ENCODE measurements at places on chromosomes 1 and 21.

DNA sequence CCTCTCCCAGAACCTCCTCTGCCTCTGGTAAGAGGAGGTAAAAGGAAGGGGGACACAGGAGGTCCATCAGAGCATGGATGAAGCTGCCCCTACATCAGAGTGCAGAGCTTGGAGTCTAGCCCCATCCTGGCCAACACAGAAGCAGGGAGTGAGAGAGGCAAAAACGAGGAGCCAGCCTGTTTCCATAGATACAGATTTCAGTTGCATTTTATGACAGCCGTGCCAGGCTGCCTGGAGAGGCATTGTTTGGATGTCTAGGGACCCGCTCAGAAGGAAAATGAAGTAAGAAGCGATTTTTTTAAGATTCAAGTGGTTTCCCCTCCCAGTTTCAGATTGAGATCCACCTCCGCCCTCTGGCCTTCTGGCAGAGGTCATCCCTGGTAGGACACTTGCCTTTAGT lies 11.5 kb upstream of the GJA8 start:
- no peak for DNase-seq

DNA sequence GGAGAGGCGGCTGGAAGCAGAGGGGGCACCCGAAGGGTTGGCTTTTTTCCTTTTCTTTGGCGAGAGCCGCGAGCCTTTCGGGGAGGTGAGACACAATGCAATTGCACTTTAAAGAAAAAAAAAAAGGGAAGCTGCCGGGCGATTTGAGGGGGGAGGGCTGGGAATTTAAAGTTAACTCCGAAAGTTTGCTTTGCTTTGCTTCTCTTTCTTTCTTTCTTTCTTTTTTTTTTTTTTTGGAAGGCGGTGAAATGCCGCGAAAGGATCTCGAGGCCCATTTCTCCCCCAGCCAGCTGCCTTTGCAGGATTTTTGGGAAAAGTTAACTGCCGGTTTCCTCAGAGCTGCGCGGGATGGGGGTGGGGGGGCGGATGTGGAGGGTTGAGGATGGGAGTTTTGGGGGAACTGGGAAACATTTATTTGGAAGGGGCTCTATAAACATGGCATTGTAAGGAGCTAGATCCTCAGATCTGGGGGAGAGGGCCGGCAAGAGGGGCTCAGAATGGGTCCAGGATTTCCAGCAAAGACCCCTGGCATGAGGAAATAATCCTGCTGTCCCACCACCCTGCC lies 997 bp downstream of the ZNF362 start:
- no peak for DNase-seq

- DNase-seq = no peak
Observed at GRCh38 chr1:179177182-179177581, 52.3 kb downstream of the ABL2 start.

- DNase-seq = no peak
Observed at GRCh38 chr1:97364086-97364485, 556.7 kb downstream of the DPYD start.

DNA sequence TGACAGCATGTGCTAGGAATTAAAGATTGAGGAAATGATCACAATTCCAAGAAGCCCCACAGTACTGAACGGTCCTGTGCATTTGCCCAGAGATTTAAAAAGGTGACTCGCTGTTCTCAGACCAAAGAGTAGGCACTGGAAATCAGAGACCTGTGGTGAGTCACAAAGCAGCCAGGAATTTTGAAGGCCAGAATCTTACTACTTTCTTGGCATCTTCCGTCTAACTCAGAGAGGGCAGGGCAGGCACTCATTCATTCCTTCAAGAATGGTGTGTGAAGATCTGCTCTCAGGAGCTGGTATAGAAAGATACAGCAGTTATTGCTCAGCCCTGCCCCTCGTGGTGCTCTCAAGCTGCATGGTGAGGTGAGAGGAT lies 57.9 kb downstream of the BRINP2 start:
- DNase-seq = no peak

DNA sequence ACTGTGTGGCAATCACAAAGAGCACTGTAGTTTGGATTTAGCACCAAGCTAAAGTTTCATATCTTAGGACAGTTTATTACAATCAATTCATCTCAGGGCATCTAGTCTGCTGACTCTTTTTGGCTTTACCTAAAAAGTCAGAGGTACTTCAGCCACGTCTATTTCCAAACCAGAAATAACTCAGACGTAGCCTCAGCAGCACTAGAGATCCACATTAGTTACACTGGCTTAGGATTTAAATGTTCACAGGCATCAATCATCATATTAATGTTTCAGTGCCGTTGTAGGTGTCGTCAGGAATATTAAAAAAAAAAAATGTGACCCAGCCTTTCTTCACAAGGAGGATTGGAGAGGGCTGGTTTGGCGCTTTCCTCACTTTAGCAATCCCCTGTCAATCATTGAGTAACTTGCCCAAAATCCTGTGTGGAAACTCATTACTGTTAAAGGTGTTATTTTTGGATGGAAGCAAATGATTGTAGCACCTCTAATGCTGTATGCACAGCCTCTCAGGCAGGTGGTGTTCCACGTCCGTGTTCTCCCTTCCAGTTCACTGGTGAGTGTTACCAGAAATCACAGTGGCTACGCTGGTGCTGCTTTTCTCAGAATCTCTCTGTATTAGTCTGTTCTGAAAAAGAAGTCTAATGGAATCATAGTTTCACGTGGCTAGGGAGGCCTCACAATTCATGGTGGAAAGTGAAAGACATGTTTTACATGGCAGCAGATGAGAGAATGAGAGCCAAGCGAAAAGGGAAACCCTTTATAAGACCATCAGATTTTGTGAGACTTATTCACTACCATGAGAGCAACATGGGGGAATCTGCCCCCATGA lies 45.4 kb downstream of the NEK7 start:
- no peak for DNase-seq

GRCh38 chr1:197970771-197971170 lies 53.6 kb downstream of the LHX9 start:
- no peak for DNase-seq

GRCh38 chr1:155322571-155322952 lies 1.9 kb downstream of the RUSC1 start:
- no peak for DNase-seq

DNA sequence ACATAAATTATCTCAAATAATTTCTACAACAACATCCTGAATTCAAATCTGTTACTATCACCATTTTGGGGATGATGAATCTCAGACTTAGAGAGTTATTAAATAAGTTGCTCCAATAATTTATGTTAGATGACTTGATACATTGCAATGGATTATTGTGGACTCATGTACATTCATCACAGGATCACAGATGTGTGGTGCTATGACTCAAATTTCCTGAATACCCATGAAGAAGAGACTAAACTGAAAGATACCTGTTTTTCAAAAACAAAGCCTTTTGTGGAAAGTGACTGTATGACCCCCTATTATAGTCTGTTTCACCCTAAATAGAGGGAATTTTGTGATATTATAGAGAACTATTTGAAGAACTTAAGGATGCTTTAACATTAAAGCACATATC lies 315.0 kb downstream of the PLA2G4A start:
- no peak for DNase-seq

GRCh38 chr21:14943616-14944015 lies 121.2 kb downstream of the NRIP1 start:
- DNase-seq = no peak

DNA sequence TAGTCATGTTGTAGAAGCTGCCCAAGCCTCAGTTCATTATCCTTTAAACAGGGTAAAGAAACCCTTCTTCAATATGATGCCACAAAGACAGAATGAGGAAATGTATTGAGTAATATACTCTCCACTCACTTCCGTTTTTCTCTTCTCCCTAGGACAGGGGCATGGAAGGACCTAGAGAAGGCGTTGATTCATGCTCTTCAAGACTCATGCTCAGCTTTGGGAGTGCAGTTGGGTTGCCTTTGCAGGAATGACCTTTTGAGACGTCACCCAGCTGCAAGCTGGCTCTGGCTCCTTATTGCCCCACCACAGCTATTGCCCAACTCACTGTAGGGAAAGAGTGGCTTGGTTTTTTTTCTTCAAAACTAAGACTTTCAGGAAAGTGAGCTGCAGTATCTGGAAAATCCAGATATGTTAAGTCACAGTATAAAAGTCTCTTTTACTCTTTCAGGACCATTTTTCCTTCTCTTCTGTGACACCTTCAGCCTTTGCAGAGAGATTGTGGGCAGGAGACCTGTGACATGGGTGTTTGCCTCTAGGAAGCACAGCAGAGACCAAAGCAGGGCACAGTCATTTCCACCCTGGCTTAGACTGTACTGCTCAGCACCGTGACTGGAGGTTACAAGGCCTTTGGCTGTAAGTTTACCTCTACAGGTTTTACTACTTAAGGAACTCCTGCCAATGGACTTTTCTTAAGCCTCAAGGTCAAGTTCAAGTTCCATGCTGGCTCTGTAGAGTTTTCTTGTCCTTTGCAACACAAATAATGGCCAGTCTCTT lies 39.5 kb downstream of the XCL2 start:
- no peak for DNase-seq

DNA sequence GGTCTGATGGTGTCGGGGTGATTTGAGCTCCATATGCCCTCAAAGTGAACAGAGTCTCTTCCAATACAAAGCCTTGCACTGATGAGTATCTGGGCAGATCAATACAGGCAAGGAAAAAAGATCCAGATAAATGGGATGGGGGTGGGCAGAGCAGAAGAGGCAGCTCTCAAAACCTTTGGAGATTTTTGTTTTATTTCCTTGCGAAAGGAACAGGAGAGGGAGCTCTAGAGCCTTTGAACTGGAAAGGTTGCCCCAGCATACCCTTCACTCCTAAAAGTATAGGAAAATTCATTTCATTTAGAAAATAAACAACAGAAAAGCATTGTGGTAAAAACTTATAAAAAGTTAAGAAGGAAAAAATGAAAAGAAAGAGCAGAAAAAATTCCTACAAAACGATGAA lies 31.4 kb upstream of the OLIG2 start:
- no peak for DNase-seq

- no peak for DNase-seq
Observed at GRCh38 chr1:225638853-225639252, 14.1 kb downstream of the ENAH start.

GRCh38 chr1:208008534-208008933 lies 97.6 kb upstream of the CD34 start:
- no peak for DNase-seq

DNA sequence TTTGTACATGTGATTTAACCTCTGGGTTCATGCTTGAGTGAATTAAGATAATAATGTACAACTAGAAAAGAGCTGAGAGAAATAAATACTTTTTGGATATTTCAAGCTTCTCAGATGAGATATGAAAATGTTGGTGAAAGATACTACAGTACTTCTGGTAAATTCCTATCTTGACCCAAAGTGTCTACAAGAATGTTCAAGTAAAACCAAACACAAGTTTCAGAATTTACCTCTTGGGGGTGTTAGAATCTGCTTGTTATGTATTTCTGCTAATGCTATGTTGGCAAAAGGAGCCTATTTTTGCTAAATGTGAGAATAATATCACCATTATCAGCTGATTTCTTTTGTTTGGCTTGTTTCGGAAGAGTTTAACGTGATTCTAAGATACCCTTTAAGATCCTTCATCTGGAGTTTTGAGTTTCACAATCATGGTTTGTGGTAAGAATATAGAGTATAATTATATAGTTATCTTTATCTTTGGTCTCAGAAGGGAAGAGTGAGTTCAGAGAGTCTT lies 388.5 kb downstream of the LMO4 start:
- no peak for DNase-seq

GRCh38 chr21:25370311-25370744 lies 237.0 kb downstream of the MRPL39 start:
- DNase-seq = no peak

GRCh38 chr1:242522304-242522945 lies 2.1 kb downstream of the PLD5 start:
- no peak for DNase-seq

DNA sequence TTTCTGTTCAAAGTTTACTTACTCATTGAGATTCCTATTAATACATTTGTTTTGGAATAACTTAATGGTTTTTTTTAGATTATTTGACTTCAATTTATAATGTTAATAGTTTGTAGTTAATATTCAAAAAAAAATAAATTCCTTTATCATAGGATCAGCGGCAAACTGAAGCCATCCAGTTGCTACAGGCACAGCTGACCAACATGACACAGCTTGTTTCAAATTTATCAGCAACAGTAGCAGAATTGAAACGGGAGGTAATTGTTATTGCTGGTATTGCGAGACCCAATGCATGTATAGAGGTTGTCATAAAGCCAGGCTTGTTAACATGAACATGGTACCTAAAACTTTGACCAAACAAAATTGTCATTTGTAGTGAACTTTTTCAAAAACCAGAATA lies 59.0 kb upstream of the FASLG start:
- DNase-seq = no peak

DNA sequence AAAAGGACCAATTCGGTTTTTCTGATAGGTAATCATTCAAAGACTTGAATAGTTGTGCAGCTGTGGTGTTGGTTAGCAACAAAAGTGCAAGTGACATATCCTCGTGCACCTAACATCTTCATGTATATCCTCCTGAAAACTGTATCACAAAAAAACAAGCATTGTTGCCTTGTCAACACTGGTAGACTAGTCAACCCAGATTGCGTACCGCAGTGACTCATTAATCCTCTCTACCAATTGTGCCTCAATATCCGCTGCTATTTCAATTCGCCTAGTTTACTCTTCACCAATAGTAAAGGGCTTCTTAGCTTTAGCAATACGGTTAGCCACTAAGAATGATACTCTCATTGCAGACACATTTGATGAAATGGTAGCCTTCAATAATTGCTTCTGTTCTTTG lies 3.5 kb downstream of the HHAT start:
- no peak for DNase-seq

DNA sequence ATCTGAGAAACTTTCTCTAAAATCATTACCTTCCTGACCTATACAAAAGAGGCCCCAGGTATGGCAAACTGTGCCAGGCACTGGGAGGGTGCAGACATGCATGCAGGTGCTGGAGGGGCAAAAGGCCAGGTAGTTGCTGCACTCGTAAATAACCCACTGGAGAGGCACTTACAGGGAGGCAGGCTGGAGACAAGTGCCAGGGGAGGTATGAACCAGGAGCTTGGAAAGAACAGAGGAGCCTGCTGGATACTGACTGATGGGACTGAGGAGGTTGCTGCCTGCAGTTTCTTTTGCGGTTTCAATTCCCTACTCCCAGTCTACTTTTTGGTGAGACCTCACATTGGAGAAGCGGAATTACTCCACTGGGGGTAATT lies 113.9 kb downstream of the DSCAM start:
- DNase-seq = no peak

DNA sequence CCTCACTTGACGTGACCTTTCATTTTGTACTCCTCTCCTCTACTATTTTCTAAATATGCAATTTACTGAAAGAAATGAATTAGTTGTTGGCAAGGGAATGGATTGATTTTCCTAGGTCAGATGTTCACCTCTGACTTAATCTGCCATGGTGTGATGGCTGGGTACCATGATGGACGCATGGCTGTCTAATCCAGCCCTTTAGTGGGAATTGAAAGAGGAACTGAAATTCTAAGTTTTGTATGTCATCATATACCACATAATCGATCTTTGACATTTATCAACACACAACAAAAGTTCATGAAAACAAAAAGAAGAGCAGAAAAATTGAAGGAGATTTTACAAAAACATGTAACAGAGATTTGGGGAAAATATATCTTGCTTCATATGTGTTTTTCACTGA lies 331.3 kb upstream of the SNX7 start:
- DNase-seq = no peak

DNA sequence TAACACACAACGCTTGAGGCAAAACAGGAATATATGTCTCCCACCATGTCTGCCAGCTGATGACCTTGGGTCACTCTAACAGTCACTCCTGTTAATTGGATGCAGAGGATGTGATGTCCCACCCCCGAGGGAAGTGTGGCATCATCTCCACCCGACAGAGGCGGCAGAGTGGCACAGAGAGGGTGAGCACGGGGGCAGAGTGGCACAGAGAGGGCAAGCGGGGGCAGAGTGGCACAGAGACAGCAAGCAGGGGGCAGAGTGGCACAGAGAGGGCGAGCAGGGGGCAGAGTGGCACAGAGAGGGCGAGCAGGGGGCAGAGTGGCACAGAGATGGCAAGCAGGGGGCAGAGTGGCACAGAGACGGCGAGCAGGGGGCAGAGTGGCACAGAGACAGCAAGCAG lies 44.3 kb downstream of the DISP3 start:
- no peak for DNase-seq

All from stimulated activated CD8-positive, alpha-beta memory T cell treated with anti-CD3 and anti-CD28 coated beads, Interleukin-4, amount 100 ng/mL, for 24 hours (primary cell).